ENCODE measurements at places on chromosomes 12 and 14. TPM values are rescaled to one million over a fixed set of nuclear protein-coding genes. Genes with fewer than 3 reads are reported as not detected.
A peak's percentile ranks its signal among the peaks of the same experiment; 100 is the strongest.

Gene ANG
- total RNA-seq = 685 TPM

DNA sequence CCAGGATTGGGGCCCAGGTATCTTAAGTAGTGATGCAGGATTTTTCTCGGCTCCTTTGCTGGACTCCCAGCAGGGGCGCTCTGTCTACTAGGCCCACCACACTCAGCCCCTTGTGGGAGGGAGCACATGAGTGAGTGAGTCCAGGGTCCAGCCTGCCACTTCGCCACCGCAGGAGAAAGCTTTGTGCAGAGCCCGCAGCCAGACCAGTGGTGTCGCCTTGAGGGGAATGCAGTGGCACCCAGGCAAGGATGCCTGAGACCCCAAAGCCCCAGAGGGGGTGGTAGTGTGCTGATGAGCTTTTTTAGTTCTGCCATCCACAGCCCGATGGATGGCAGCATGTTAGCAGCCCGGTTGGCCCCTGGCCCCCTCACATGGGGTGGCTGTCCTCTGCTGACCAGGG, 5.4 kb upstream of the MRPS35 start:
- DNase-seq = no peak

DNA sequence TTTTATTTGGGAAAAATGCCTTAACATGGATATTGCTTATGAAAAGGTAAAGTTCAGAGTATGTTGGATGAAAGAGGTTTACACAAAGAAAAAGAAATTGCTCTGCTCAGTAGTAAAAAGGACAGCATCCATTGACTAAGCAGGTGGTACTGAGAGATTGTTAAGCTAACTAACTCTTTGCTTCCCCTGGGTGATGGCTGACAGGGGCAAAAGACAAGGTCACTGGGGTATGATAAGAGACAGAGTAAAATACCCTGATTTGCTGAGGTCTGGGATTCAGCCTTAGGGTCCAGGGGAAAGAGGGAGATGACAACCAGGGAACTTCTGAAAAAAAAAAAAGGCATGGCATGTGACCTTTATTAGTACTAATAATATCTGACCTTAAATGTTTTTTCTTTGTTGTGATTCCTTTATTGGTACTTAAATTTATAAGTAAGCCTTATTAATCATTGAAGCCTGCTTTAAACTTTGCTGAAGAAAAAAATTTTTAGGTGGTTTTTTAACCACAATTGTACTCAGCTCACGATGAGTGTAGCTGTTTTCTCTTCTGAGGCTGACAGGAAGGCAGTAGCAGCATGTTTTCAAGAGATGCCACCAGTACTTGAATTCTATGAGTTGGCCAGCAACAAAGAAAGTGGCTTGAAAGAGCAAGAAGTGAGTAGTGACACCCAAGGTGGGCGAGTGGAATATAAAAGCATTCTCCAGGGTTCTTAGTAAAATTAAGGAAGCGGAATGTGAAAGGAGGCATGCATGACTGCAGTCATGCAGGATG, 43.7 kb upstream of the KITLG start:
- DNase-seq = no peak

Gene KIF5A
- total RNA-seq = 0.05 TPM

DNA sequence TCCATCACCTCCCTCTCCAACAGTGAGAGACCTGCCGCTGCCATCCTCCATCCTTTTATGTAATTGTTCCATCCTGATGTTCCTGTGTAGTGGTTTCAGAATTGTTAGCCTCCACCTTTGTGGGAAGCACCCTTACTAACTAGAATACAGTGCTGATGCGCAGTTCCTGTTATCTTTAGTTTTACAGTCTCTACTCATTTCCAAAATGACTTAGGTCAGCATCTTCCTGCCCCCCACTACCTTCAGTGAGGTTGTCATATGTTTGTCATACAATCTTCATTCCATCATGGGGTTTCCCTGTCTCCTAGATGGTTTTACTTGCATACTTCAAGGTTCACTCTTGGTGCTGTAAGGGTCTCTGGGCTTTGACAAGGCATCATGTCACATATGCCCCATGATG, 69.8 kb downstream of the EML1 start:
- no peak for DNase-seq

GRCh38 chr14:92680781-92681650, 67.4 kb downstream of the LGMN start:
- DNase-seq = peak; percentile 75
